HCT116 (cell line): ENCODE measurements at places on chromosomes 2 and 18.

DNA sequence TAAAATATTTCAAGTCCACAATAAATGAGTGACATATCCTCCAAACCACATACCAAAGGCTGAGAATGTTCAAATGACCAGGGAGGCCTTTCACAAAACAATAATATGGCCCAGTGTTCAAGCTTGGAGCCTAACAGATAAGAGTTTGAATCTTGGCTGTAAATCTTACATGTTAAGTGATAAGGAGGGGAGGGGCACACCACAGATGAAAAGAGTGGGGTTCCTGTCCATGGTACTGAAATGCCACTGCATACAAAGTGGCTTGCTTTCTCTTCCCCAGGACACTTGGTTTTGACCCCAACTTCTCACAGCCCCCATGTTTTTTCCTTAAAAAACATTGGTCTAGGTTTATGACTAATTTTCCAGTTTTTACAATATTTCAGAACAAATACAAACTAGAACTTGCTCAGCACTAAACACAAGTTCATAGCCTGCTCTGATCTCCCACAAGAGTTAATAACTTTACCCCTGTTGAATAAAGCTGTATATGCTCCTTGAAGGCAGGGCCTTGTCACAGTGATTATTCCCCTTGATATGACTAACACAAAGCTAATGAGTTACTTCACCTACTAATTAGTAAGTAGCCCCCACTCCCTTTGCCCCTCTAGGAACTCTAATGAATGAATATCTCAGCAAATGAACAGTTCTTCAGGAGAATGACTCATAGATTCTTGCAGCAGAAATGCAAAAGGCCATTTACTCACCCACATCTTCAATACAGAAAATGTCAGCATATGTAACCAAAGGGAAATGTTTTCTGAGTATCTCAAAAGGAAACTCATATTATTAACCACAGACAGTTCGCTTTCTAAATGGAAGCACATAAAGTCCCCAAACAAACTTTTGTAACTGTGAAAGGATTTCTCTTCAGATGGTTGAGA, 142.2 kb downstream of the SATB2 start:
- DNase-seq, result no peak

- DNase-seq, result no peak
These were observed 329.1 kb upstream of the PKDCC start for GRCh38 chr2:41718705-41719104.

GRCh38 chr18:23453680-23454058, 582 bp downstream of the RIOK3 start:
- no peak for DNase-seq

DNA sequence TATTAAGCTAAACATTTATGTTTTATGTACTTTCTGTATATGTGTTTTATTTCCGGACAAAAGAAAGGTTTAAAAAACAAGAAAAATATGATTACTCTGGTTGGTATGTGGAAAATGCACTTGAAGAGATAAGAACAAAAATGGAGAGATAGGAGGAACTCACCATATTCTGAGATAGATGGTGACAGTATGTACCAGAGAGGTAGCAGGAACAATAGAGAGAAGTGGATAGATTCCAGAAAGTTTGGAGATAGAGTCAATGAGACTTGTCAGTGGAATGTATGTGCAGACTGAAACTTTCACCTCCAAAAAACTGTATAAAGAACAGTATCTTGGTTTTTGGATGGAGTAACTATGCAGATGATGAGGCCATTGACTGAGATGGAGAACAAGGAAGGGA, 105.6 kb upstream of the FSHR start:
- DNase-seq, result no peak

DNA sequence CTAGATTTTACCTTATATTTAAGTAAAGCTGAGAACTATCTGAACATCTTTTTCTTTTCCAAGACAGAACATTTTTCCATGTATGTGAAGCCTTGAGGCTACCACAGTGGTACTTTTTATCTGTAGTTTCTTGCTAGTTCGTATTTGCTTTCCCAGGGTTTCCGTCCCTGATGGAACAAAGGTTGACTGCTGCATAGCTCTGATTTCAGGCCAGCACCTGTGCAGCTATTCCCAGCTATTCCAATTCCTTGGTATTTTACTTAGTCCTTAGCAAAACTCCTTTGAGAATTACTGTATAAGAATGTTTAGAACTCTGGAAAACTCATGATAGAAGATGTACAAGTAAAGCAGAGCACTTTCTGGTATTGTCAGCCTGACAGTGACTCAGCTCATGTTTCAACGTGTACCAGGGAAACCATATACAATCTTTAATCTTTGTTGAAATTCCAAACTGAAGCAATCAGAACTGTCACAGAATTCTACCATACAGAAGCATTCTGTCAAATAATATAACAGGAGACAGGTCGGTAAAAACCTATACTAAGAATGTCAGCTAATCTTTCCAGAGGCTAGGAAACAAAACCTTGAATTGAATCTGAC, 162.2 kb downstream of the PKP4 start:
- DNase-seq, result no peak

GRCh38 chr2:26951236-26951635, 19.2 kb upstream of the MAPRE3 start:
- DNase-seq, result no peak

- no peak for DNase-seq
These were observed 276.9 kb downstream of the ZNF804A start for GRCh38 chr2:184875212-184875611.

- no peak for DNase-seq
These were observed 783 bp downstream of the BUB1 start for GRCh38 chr2:110677080-110677479.

DNA sequence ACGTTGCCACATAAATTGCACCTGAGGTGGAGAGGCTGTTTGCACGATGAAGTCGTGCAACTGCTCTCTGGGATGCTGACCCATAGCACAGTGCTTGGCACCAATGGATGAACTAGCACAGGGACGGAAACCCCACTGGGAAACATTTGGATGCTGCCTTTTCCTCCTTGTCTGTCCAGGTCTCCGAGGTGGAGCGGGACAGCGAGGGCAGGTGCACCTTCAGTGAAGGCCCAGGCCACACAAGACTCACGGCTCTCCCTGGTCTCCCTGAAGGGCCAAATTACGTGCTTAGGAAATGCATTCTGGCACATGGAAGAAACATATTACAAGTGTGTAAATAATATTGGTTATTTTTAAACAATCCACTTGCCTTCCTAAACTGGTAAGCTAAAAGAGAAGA, 70.3 kb downstream of the TPO start:
- no peak for DNase-seq

GRCh38 chr2:218006741-218007140, 3.9 kb upstream of the TNS1 start:
- no peak for DNase-seq

DNA sequence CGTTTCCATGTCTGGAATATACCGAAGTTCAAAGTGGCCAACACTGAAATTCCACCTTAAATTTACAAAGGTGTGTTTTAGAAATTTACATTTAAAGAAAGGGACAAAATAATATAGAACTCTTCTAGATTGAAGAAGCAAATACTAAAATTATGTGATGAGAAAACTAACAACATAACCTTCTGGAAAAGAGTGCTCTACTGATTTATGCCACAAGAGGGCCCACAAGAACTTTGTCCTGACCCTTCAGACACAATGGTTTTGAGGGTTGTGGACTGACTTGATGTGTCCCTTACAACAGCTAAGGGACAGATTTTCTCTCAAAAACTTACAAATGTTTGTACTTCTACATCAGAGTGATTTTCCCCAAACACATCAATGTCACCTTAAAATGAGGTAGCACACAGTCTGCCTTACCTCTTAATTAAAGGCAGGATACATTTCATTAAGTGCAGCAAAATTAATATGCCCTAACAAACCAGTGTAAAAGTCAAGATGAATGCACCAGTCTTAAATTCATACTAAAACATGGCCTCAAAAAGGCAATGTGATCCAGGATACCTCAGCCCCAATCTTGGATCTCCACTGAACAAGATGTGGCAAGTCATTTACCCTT, 36.2 kb downstream of the EIF2AK3 start:
- peak; percentile 41 for DNase-seq

DNA sequence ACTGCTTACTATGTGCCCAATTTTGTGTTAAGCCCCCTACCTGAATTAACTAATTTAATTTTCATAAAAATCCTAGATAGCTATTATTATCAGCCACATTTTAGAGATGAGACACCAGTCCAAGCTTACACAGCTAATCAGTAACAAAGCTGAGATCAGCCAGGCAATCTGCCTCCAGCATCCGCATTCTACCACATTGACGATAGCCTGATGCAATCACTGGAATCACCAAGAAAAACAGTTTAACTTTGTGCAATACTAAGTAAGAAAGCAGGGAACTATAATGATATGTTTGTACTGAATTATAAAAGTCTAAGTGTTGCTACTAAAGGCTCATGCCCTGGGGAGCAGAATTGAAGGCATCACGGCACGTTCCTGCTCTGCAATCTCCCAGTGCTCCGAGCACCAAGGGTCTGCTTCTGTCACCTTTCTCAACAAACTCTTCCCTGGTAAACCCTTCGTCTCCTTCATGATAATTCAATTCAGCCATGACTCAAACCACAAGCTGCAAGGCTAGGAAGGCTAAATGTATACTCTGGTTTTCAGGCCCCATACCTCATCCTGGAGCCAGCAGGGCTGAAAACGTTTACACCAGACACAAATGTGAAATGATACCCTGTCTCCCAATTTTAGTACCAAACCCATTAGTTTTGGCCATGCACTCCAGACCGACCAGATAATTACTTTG, 19.4 kb downstream of the KANSL3 start:
- DNase-seq, result no peak

- DNase-seq, result no peak
These were observed 46.6 kb upstream of the HNRNPA3 start for GRCh38 chr2:177165721-177166711.

GRCh38 chr2:202387608-202388342, 11.6 kb downstream of the BMPR2 start:
- DNase-seq, result no peak

DNA sequence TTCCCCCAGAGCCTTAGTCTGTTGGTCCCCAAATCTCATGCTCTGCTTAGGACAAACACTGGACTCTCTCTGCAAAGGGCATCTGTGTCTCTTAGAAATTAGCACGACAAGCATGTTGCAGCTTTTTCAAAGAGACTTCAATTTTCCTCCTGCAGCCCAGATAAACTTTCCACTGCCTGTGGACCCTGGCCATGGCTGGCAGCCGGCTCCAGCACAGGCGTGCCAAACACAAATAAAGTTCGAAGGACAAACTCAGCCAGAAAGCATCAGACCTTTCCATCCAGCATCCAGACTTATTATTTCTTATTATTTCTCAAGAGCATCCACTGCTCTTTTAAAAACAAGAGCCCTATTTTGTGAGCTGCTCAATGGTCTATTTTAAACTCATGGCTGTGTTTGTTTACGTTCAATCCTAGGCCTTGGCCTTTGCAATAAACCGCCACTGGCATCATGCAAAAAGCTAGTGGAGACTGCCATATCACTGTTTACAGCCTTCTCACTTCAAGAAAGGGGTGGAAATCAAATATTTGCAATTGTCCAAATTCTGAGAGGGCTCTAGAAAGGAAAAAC, 300.8 kb downstream of the BCL11A start:
- no peak for DNase-seq

- no peak for DNase-seq
These were observed 58.7 kb downstream of the MAPRE2 start for GRCh38 chr18:35099911-35100310.

DNA sequence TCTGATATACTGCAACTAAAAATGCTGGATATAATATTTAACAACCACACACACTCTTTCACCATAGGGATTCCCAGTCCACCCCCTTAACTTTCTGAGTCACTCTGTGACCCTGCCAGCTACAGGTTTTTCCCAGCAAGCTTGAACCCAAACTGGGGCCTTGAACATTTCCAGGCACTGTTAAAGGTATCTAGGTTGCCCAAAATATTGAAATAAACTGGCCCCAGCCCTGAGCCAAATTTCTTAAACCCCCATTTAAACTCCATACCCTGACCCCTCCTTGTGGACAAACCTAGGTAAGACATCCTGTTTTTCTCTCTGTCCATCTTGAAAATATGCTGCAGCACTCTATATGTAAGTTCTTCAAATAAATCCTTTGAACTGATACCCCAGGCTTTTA, 19.7 kb upstream of the DCTN1 start:
- peak; percentile 51 for DNase-seq

DNA sequence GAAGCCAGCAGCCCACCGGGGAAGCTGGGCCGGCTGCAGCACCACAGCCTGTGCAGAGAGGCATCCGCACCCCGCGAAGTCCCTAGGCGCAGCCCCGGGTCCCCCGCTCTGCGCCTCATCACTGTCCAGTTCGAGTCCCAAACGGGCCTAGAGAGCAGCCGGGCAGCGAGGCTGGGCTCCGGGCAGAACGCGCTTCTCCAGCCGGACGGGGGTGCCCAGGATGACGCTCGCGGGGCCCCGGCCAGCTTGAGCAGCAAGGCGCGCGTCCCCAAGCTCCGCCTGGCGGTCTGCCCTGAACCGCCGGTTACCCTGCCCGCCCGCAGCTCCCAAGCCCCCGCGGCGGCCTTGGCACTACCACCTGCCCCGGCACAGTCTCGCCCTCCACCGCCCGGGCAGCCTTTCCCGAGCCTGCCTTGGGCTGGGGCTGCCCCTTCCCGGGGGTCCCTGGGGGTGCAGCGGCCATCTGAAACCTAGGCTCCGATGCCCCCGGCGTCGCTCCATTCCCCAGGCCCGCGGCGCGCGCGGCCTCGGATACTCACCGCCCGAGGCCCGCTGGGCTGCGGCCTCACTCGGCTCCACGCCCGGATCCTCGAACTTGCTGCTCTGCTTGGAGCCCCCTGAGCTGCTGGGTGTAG, 591 bp downstream of the SLC16A14 start:
- no peak for DNase-seq

GRCh38 chr2:120804459-120804858, 68.8 kb downstream of the GLI2 start:
- DNase-seq, result no peak

- peak; percentile 48 for DNase-seq
These were observed 56.8 kb downstream of the SRD5A2 start for GRCh38 chr2:31523871-31524492.

- DNase-seq, result no peak
These were observed 52.3 kb downstream of the RAB27B start for GRCh38 chr18:54880395-54881105.

- no peak for DNase-seq
These were observed 317.4 kb downstream of the NBAS start for GRCh38 chr2:15243762-15244161.

DNA sequence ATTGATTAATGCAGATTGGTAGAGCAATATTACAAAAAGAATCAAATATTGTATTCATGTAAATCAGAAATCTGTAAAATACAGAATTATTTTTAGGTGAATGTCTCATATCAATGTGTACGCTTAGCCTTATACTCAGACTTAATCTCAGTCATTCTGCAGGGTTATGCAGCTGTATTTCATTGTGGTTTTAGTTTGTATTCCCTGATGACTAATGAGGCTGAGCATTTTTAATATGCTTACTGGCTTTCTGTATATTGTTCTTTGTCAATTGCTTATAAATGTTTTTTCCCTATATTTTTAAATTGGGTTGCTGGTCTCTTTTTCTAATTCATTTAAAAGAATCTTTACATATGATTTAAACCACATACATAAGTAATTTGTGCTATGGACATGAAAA, 50.1 kb downstream of the CDH19 start:
- no peak for DNase-seq

- DNase-seq, result no peak
These were observed 169.4 kb downstream of the SMAD7 start for GRCh38 chr18:48781163-48781987.

GRCh38 chr2:120878970-120879369, 143.3 kb downstream of the GLI2 start:
- DNase-seq, result no peak

- DNase-seq, result no peak
These were observed 59.0 kb upstream of the DNMT3A start for GRCh38 chr2:25400576-25401216.
